ENCODE measurements at places on chromosomes 7 and 10.

DNA sequence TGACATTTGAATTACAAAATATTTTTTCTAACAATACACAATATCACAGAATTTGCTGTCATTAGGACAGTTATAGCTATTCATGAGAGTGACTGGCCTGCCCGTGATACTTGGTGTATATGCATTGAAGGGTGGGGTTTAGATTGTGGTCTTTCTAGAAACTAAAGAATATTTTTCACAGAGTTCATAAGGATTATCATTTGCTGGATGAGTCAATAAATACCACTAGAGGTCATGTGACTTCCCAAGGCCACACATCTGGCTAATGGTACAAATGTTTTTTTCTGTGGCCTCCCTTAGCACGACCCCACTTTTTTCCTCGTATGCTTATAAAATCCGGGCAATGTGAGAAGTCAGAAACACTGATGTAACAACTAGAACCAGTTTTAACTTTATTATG lies 5.2 kb downstream of the OPTN start:
- DNase-seq, result no peak

- no peak for DNase-seq
Observed at GRCh38 chr10:124641282-124642087, 102.7 kb downstream of the FAM53B start.

DNA sequence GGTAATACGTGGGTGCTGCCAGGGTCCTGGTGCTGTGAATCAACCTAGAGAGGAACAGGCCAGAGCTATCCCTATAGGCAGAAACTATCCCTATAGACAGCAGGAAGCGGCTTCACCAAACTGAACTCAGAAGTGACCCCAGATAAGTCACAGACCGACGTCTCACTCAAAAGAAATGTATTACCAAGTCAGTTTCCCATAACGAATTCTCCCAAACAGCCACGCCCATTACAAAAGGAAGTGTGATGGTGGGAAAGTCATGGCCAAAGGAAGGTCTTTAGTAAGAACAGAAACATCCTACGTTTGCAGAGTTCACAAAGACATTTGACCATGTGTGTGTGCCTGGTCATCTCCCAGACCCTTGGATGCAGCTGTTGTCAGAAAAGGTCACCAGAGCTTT lies 470.8 kb upstream of the ADARB2 start:
- DNase-seq, result no peak

DNA sequence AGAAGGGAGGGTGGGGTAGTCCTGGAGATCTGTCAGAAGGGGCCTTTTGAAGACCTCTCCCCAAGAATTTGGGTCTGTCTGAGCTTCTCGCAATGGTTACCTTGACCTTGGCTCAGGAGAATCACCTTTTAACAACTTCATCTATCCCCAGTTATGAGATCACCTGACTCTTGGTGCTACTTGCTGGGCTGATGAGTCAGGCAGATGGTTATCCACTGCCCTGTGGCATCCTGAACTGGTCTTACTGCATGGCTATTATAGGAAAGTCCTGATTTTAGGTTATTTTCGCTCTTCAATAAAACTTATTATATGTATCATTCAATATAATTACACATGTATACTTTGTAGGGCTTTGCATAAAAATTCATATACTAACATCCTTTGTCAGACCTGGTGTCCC lies 274.7 kb downstream of the GFRA1 start:
- no peak for DNase-seq

Data from stimulated activated CD8-positive, alpha-beta memory T cell treated with anti-CD3 and anti-CD28 coated beads, Interleukin-15, amount 100 ng/mL, for 48 hours (primary cell).